Stimulated activated CD8-positive, alpha-beta memory T cell treated with anti-CD3 and anti-CD28 coated beads, Interleukin-2, amount 100 ng/mL, for 1 hour (primary cell): ENCODE measurements at places on chromosomes 7 and 10.

DNA sequence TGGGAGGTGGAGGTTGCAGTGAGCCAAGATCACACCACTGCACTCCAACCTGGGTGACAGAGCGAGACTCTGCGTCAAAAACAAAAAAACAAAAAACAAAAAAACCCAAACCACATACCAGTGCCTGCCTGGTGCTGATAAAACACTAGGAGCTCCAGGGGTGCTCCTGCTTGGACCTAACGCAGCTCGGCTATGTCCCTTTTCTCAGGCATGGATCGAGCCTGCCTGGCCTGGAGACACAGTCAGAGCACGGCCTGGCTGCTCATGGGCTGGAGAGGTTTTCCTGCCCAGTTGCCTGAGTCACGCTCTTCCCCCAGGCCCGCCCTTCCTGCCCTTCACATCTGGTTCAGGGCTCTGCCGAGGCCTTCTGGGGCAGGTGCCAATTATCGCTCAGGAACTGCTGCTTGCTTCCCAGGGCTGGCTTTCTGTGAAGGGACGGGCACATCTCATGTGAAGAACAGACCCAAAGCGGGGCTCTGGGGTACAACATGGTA lies 12.6 kb upstream of the NPFFR1 start:
- DNase-seq, result no peak

DNA sequence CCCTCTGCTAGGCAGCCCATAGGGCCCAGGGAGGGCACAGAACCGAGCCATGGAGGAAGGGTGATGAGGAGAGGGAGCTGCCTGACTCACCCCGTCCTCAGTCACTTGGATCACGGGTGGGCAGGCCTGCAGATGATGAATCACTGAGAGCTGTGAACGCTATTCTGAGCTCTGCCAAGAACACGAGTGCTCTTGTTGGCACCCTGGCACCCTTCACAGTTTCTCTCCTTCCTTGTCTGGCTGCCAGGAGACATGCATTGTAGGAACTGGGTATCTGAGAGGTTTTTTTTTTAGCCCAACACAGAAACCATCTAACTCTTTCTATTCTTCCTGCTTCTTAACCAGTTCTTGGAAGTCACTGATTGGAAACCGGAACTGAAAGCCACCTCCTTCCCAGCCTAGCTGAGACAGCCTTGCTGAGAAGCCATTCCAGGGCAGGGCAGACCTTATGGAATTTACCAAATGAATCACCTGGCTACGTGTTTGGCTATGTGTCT lies 82.1 kb downstream of the SLC37A3 start:
- no peak for DNase-seq

DNA sequence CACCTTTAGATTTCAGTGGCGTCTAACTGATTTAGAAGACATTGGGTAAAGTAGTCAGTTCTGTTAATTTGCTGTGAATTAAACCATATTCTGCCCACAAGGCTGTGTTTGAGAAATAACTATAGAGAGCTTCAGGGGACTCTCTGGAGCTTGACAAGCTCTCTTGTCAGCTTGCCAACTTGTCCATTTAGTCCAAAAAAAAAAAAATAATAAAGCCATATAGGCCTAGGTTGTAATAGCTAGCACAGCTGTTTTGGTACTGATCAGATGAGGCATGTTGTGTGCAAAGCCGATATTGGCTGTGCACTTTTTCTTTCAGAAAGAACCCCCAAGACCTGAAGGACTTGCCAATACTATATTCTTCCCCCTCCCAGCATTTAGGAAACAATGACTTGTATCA lies 20.2 kb upstream of the ZNF282 start:
- DNase-seq, result no peak

DNA sequence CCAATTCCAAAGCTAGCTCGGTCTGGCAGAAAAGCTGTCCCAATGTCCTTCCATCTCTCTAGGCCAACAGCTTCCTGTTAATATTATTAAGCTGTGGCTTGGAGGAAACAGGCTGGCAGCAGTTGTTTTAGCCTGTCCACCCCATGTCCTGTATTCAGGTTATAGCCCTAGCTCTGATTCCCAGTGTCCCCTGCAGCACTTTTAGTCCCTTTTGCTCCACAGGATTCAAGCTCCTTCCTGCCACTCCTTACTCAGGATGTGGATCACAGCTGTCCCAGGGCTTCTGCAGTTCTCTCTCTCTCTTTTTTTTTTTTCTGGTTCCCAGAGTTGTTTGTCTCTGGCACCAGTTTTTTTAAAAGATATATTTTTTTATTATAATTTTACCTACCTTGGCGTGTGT lies 85.2 kb downstream of the PPP1R17 start:
- DNase-seq, result no peak

DNA sequence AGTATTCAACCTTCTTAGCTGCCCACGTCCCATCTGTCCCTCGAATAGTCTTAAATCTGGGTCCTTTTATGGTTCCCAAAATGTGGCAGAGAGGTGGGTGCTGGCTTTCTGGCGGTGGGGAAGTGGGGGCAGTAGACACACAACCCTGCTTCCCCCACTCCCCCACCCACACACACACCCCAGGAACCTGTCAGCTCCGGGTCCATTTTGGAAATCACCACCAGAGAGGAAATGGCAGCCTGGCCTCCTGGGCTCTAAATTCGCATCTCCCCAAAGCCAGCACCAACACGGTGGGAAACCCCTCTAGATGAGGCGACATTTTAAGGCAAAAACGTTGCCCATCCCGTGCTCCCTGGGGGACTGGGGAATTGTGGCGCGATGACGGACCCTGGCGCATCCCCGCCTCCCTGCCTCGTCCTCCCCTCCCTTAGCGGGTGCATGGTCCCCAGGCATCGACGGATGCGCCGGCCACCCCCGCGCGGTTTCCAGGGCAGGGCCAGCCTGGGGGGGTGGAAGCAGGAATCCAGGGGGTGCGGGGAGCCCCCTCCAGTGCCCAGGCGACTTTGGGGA lies 702 bp downstream of the TMEM130 start:
- DNase-seq, result no peak

- no peak for DNase-seq
Measured at GRCh38 chr7:44373418-44373740, 48.0 kb upstream of the CAMK2B start.

- DNase-seq, result no peak
Measured at GRCh38 chr10:35552650-35553342, 52.3 kb upstream of the GJD4 start.

DNA sequence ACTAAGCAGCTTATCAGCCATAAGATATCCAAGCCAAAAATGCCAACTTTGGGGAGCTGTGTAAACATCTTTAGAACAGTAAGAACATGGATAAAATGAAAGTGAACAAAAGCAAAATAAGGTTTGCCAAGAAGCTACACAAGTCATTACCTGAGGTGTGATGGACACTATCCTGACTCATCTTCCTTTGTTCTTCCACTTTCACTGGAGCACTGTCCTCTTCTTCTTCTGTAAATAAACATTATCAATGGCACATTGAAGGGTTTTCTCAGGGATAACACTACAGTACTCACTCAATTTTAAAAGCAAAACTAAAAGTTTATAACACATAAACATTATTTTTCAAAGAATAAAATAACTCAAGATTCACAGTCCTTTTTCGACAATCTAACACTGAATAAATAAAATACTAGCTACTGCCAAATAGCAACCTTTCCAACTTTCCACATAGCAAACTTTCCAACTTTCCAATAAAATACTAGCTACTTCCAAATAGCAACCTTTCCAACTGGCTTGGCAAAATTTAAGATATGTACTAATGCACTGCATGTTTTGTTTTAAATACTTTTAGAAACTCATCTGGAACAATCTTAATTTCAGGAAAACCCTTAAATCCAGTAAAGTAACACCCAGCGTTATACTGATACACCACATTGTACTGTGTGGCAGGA lies 174.1 kb downstream of the SKAP2 start:
- no peak for DNase-seq

GRCh38 chr10:110916554-110917346 lies 2.2 kb downstream of the BBIP1 start:
- no peak for DNase-seq

DNA sequence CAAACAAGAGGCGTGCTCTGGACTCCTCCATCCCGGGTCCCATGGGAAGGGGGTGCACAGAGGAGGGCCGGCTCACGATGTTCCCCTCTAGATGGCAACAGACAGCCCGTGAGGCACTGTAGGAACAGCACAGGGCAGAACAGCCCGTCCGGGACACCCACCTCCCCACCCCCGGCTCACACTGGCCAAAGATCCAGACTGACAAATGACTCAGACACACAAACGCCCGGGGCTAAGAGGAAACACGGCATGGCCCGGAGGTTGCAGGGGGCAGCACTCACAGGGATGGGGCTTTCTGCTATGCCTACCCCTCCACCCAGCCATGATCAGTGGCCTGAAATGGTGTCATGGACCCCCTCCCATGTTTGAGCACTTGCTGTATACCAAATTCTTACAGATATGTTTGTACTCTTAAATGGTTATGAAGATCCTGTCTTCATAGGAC lies 4.9 kb upstream of the ELN start:
- no peak for DNase-seq

GRCh38 chr10:649798-650440 lies 39.5 kb downstream of the DIP2C start:
- no peak for DNase-seq

- no peak for DNase-seq
Measured at GRCh38 chr7:22990588-22990949, 23.4 kb downstream of the HYCC1 start.

DNA sequence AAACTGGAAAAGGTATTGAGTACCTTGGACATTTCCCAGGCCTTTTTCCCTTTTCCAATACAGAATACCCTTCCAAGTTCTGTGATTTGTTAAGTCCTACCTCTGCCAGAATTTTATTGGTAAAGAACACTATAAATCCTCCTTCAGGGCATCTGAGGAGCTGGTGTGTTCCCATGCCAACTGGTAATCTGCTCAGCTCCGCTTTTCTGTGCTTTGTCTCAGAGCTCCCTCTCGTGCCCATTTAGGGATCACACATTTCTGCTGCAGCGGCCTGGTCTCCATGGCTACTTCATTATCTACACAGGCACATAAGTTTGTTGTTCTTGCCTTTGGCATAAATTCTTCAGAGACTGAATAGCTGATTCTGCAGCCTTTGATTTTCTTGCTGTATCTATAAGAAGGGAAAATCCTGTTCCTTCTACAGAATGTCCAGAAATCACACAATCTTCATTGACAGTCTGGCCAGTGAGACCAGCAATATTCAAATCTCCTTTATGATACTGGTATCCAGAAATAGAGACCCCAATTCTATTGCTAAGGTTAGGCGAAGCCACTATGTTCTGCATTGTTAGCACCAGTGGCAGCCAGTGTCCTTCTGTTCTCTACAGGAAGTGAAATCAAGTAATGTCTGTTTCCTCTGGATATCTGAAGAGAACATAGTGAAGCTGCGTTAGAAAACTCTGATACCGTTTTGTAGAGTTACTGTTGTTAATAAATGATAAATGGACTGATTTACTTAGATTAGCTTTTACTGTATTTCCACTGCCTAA lies 51.9 kb downstream of the DENND11 start:
- no peak for DNase-seq

DNA sequence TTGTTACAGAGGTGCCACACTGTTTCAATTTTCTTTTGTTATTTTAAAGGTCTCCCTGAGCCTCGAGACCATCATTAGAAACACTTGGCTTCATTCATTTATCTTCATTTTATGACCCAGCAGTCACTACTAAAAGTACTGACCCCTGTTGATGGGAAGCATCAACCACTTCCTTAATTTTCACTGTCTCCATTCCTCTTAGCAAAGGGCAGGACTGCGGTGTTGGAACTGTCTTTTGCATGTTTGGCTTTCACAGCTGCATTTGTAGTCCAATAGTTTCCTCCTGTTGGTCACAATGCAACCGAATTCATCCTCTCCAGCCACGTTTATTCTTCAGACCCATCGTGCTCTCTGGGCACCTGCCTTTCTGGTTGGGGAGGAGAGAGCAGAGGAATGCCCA lies 46.7 kb upstream of the PDZD8 start:
- DNase-seq, result no peak

DNA sequence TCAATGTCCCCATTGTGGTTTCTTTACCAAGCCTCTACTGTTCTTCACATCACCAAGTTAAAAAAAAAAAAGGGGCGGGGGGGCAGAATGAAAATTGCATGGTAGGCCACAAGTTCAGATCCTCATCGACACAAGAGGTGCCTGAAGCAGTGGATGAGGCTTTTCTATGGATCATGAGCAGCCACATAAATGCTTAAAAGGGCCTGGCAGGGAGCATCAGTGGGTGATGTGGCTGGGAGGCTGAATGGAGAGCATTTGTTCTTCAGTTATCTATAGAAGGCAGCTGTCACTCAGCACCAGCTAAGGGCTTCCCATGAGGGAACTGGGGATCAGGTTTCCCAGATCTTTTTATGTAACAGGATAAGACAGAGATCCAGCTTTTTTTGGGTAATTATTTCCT lies 117.9 kb downstream of the CFTR start:
- DNase-seq, result no peak
